ENCODE measurements at places on chromosomes 16 and 17. TPM values are rescaled to one million over a fixed set of nuclear protein-coding genes. Genes with fewer than 3 reads are reported as not detected.

GRCh38 chr16:3583303-3584038, 6.3 kb upstream of the NLRC3 start:
- no peak for DNase-seq

DNA sequence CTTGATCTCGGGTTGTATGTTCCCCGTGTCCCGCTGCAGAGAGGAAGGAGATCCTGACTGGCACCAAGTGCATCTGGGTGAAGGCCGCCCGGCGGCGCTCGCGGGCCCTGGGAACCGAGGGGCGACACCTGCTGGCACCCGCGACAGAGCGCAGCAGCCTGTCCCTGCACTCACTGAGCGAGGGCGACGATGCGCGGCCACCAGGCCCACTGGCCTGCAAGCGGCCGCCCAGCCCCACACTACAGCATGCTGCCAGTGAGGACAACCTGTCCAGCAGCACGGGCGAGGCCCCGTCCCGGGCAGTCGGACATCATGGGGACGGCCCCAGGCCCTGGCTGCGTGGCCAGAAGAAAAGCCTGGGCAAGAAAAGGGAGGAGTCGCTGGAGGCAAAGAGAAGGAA, 7.5 kb downstream of the BTBD17 start:
- no peak for DNase-seq

GRCh38 chr16:10777356-10777755, 33.7 kb downstream of the NUBP1 start:
- DNase-seq, result no peak

DNA sequence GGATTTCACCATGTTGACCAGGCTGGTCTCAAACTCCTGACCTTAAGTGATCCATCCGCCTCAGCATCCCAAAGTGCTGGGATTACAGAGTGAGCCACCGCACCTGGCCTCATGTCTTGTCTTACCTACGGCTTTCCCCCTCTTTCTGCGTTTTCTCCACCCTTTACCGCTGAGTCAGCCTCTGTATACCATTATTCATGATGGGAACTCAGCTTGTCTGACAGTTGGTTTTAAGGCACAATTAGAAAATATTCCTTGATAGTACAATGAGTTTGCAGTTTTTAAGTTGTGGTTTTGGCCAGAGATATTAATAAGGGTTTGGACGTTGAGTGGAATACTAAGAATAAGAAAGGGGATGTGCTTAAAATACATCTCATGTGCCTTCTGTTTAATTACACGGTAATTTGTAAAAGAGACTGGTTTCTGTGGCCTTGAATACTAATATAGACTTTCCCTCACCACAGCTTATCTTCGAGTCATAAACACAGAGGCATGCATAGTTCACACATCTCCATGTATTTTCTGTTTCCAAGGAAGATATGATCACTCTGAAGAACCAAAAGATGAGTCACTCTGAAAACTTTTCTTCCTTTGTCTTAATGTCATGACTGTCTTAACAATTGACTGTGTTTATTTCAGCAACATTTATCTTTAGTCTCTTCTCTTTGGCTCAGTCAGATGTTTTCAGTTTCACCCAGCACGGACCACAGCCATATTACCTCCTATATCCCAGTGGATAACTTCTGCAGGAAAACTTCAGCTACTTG, 54.4 kb downstream of the PITPNC1 start:
- DNase-seq, result no peak

DNA sequence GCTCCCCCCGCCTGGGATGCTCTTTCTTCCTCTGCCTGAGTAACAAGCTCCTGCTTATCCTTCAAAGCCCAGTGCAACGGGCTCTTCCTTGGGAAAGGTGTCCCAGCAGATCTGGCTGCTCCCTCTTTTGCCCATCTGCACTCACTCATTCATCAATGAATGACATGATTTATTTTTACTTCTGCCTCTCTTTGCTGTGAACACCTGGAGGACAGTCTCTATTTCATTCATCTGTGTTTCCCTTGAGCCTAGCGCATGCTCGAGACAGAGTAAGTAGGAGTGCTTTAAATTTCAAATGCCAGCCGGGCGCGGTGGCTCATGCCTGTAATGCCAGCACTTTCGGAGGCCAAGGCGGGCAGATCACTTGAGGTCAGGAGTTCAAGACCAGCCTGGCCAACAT, 22.0 kb upstream of the GINS2 start:
- DNase-seq, result no peak

- DNase-seq, result no peak
Observed at GRCh38 chr17:43543771-43544575, 2.2 kb downstream of the ETV4 start.

NPIPB12 gene
- 4.7 TPM for total RNA-seq

- no peak for DNase-seq
Observed at GRCh38 chr16:56673921-56674320, 4.3 kb downstream of the MT1H start.

DNA sequence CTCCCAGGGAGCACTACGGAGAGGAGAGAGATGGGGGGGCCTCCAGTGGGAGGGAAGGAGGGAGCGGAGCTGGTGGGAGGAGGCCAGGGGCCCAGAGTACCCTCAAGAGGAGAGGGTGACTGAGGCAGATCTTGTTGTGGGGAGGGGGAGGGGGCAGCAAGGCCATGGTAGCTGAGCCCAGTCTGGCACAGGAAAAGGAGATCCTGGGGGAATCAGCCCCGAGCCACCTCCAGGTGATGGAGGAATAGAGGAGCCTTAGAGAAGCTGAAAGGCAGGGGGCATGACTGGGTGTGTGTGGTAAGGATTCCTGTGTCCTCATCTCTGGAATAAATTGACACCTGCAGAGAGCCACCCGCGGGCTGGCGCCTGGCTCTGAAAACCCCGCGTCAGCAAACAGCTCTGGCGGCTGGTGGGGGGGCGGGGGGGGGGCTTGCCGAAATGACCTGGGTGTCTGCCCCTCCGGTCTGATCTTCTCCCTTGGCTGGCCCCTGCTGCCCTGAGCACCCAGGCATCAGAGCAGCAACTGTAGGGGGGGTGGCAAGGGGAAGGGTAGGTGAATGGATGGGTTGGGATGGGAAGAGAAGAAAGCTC, 1.3 kb upstream of the NLGN2 start:
- no peak for DNase-seq

TNFRSF13B gene
- not detected for total RNA-seq

CACNA1H gene
- 5.3 TPM for total RNA-seq

GRCh38 chr16:1923299-1924034, 5.3 kb upstream of the HS3ST6 start:
- no peak for DNase-seq

DNA sequence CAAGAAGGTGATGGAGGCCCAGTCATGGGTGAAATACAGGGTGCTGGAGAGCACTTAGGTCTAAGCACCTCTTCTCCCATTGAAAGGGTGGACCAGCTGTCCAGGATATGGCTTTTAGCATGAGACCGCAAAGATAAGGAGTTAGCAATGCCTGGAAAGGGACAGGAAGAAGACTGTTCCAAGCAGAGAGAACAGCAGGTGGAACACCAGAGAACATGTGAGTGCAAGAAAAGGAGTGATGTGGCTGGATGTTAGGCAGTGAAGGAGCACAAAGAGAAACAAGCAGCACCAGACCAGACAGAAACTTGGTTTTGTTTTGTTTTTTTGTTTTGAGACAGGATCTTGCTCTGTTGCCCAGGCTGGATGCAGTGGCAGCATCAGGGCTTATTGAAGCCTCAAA, 45.4 kb upstream of the CCL1 start:
- no peak for DNase-seq

DNA sequence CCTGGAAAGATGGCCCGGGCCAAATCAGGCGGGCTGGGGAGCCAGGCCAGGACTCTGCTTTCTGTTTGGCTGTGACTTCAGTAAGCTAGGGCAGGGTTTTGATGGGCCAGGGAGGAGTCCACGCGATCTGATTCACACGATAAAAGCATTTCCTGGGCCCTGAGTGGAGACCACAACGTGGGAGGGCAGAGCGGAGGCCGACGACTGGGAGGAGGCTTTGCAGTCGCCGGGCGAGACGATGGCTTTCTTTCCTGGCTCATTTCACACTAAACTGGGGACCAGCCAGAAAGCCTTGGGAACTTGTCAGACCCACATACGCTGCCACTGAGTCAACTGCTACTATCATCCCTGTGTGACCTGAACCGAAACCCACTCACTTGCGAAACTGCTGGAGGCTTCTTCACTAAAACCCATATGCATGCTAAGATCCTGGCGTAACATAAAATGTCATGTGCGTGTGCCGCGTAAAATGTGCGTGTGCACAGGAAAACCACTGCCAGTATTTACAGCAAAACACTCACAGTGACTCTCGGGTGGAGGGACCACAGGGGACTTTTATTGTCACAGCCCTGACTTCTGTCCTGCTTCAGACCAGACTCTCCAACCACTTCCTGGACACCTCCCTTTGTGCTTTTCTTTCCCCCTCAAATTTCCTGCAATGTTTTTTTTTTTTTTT, 14.2 kb upstream of the RHBDF2 start:
- no peak for DNase-seq
